ENCODE measurements at places on chromosomes 7 and 10. TPM values are rescaled to one million over a fixed set of nuclear protein-coding genes. Genes with fewer than 3 reads are reported as not detected.

- no peak for DNase-seq
These were observed 29.7 kb downstream of the RASGEF1A start for GRCh38 chr10:43237128-43237527.

- no peak for DNase-seq
These were observed 1066.1 kb upstream of the SORCS1 start for GRCh38 chr10:108230478-108231170.

DNA sequence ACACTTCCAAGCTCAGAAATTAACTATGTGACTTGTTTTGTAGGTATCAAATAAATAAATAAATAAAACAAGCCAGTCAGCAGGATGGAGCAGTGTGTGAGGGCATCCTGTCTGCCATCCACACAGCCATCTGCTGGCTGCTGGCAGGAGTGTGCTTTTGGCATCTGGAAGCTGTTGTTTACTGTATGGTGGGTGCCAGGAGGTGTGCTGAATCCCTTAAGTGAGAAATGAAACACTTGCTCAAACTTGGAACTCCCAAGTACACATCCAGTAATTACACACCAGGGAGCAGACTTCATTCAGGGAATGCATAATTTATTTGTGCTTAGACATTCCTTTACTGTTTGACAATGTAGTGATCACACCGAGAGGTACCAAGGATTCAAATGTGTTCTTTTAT is 16.9 kb upstream of the TAX1BP1 start:
- DNase-seq: no peak

The ATG9B gene
- 0.18 TPM for total RNA-seq

The DOCK4 gene
- 14.2 TPM for total RNA-seq

The ADAM12 gene
- total RNA-seq: 9.7 TPM

The TACR2 gene
- total RNA-seq: not detected

The IFIT1B gene
- not detected for total RNA-seq
